ENCODE measurements at places on chromosomes 3 and 15.

- DNase-seq = no peak
These were observed 40.9 kb downstream of the CBLB start for GRCh38 chr3:105827959-105828358.

GRCh38 chr3:158213461-158213860 lies 103.6 kb downstream of the RSRC1 start:
- DNase-seq = no peak

DNA sequence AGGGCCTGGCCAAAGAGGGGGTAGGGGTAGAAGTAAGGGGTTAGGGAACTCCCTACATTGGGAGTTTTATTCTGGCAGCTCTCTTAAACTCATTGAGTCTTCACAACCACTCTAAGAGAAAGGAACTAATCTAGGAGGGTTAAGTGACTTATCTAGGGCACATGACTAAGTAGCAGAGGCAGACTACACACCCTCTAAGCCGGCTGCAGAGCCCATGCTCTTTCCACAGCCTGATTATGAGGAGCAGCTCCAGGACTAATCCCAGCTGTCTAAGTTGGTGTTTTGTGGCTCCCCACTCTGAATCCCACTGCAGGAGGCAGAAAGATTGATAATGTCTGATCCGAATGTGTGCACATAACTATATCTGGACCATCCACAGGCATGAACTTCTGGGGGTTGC lies 374.6 kb downstream of the EPHB1 start:
- DNase-seq = no peak

DNA sequence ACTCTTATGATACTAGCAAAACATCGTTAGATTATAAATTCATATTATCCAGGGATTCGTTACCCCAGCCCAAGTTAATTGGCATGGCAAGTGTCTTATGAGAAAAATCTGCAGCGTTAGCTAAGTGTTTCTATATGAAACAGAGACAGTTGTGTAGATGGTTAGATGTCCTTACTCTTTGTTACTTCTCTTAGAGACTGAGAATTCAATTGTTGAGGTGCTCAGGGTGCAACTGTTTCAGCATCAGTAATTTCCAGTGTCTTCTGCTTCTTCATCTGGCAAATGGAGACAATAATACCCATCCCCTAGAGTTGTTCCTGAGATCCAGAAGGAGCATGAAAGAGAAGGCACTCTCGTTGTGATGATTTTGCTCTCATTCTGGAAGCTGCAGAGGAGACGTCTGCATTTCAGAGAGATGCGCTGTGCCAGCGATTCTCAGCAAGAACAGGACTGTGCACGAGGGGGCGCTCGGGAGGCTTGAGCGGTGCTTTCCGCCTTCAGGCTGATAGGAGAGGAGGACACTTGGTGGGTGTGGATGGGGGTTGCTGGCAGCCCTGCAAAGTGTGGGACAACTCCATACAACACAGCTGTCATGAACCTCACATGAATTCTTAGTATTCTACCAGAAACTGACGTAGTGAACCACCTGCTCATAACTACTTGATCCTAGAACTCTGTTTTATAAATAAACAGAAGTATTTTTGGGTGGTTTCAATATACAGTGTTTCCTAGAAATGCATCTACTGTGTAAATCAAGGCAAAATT lies 39.7 kb upstream of the SPSB4 start:
- no peak for DNase-seq

DNA sequence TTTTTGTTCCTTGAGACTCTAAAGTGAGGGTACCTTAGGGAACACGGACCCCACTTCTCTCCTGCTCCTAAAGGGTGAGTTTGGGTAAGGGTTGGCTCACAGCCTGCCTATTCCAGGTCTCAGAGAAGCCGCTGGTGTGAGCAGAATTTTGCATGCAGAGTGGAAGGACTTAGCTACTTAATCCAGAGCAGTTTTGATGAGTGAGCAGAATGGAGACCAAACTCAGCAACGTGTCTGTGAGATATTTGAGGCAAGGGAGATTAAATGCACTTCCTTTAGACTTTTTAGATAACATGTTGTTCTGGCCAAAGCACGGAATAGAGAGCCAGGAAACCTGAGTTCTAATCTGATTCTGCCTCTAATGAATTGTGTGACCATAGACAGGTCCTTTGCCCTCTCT lies 5.1 kb downstream of the SLC24A1 start:
- no peak for DNase-seq

Measured in T1000 (cell line).